ENCODE measurements at places on chromosomes 12 and 14.

DNA sequence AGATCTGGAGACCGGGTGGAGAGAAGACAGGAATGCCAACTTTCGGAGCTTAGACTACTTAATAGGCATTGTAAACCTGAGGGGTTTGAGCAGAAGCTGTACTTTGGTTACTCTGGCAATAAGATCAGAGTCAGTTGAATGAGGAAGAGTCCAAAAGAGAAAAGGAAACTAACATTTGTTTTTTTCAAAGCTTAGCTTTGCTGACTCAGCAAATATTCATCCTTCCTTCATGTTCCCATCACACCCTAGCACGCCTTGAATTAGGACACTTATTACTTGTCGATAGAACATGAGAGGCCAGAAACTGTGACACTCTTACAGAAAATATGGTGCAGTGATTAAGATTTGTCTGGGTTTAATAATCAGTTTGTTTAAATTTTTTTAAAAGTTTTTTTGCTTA is 266.9 kb upstream of the ATP2B1 start:
- DNase-seq, result no peak

GRCh38 chr12:78898416-78898815 is 33.8 kb downstream of the SYT1 start:
- DNase-seq, result peak; percentile 12

- DNase-seq, result no peak
These were observed 170.4 kb downstream of the DAD1 start for GRCh38 chr14:22418631-22419030.

GRCh38 chr12:78398750-78399149 is 465.8 kb upstream of the SYT1 start:
- DNase-seq, result no peak

GRCh38 chr12:53192531-53193021 is 11.9 kb upstream of the CSAD start:
- no peak for DNase-seq

GRCh38 chr12:132014092-132014914 is 64.6 kb downstream of the EP400 start:
- no peak for DNase-seq

DNA sequence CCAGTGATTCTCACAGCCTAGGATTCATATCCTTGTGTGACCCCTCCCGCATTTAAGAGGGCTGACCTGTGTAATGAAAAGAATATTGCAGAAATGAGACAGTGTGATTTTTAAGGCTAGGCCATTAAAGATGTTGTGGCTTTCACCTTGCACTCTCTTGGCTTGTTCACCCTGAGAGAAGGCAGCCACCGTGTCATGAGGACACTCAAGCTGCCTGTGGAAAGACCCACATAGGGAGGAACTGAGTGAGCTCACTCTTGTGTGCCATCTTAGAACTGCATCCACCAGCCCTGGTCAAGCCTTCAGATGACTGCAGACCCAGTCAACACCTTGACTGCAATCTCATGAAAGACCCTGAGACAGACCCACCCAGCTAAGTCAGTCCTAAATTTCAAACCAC is 46.3 kb upstream of the TMPO start:
- no peak for DNase-seq

DNA sequence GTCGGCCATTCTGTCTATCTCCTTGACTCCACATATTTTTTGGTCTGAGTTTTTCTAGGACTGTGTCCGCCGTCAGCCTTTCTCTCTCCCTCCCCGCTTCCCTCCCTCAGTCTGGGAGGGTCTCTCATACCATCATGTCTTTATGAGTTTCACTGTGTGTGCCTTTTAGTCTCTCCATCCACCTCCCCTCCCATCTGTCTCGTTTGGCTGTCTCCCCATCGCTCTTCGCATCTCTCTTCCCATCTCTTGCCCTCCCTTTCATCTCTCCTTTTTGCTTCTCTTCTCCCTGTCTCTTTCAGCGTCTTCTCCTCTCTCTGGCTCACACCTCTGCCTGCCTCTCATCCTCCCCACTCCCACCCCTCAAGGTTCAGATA is 6.9 kb upstream of the CISTR start:
- no peak for DNase-seq

DNA sequence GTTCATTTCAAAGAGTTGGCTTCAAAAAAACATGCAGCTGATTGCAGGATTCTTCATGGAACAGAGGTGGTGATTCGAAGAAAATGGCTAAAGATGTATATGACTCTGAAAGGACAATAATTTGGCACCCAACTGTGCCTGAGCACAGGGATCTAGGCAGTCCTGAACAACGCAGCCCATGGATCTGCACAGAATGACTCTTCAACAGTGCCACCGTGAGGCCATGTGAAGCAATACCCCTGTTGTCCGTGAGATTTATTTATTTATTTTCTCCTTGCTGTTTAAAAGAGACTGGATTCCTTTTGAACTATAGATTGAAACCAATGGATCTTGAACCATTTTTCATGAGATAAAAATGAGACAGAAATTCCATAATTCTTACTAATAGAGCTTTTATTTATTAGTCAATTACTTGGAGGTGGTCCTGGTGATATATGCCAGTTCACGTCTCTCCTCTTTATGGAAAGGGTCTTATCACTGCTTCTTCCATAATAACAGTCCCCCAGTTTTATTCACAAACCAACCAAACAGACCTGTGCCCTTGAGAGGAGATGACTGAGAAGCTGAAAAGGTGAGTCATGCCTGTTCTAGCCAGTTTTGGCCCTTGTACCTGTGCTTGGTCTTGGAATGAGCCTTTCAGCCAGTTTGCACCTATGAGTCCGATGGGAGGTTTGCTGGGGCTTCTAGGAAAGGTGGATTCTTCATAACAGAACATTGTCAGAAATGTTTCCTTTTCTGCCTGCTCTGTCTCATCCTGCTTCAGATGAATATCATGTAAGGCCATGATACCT is 1598.3 kb downstream of the AACS start:
- no peak for DNase-seq

GRCh38 chr14:101088395-101088667 is 184.8 kb upstream of the RTL1 start:
- DNase-seq, result no peak

GRCh38 chr12:123062681-123063486 is 82.4 kb downstream of the ARL6IP4 start:
- DNase-seq, result no peak

DNA sequence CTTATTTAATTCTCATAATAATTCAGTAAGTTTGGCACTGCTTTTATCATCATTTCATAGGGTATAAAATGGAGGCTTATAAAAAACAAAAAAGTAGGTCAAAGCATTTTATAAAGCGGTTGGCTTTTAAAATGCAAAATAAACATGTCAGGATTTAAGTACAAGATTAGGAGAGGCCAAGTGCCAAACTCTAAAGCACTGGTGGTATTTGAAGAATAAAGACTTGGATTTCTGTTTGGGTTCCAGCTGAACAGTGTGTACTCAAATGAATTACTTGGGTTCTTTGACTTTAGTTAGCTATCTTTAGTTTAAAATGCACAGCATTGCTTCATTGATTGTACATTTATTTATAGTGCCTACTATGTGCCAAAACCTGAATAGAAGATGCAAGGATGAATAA is 966.6 kb upstream of the SEL1L start:
- no peak for DNase-seq

DNA sequence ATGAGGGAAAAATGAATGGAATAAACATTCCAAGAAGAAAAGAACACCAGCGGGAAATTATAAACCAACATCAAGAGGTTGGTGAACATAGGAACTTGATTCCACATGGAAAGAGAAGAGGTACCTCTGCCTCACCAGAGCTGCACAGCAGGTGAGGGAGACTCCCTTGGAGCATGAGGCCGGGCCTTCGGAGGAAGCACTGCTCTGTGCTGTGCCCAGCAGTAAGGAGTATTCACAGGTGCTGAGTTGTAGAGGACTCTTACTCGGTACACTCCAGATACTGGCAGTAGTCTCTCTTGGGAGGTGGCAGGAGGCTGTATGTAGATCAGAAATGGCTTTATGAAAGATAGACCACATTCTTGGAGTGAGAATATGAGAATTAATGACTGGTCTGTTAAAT is 76.0 kb downstream of the NPAS3 start:
- DNase-seq, result no peak

GRCh38 chr14:76696361-76696760 is 64.9 kb upstream of the VASH1 start:
- no peak for DNase-seq

DNA sequence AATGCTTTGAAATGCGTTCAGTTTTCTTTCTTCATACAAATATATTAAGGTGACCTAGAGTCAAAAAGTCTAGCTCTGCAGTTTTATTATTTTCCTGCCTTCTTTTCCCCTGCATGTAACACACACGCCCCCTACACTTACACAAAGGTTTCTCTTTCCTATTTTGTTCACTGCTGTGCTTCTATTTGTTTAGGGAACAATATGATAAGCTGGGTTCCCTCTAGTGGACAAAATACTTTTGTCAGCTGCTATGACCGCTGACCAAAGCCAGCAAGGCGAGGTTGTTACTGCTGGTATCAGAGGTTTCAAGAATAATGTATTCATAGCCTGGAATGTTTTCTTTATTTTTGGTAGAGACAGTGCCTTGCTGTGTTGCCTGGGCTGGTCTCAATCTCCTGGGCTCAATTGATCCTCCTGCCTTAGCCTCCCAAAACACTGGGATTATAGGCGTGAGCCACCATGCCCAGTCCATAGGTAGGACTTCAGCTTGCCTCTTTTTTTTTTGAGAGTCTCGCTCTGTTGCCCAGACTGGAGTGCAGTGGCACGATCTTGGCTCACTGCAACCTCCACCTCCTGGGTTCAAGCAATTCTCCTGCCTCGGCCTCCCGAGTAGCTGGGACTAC is 33.4 kb downstream of the FNTB start:
- DNase-seq, result peak; percentile 58

DNA sequence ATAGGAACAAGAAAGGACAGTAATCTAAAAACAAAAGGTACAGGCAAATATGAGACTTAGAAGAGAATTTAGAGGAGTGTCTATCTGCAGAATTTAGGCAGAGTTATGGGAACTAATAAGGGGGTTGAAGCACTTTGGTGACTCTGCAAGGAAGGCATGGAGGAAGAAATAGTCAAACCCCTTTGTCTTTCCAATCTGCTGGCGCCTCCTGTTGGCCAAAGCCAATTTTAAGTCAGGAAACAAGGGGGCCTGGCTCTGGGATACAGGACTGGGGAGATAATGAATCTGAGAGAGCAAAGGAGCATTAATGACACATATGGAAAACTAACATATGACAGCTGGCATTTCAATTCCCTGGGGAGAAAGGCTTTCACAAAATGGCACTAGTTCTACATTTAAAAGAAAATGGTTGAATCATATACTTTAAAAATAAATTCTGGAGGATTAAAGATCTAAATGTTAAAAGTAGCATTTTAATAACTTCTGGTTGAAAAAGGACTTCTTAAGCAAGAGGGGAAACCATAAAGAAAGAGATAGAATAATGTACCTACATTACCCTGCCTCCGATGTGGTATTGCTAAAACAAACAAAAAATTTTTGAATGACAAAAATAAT is 48.5 kb upstream of the CSRP2 start:
- DNase-seq, result peak; percentile 22

DNA sequence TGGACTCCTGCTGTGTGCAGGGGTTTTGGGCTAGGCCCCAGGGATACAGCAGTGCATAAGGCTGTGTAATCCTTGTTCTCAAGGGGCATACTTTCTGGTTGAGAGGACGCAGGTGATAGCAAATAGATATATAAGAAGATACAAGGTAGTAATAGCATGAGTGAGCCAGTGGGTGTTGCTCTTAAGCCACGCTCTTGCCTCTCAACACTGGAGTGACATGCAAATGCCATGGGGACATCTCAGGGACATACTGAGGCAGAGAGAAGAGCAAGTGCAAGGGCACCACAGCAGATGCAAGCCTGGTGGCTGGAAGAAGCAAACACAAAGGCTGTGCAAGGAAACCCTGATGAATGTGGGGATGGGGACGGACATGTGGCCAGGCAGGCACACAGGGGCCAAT is 223.3 kb downstream of the CHST11 start:
- no peak for DNase-seq

GRCh38 chr12:49359671-49360070 is 7.6 kb upstream of the SPATS2 start:
- DNase-seq, result no peak

DNA sequence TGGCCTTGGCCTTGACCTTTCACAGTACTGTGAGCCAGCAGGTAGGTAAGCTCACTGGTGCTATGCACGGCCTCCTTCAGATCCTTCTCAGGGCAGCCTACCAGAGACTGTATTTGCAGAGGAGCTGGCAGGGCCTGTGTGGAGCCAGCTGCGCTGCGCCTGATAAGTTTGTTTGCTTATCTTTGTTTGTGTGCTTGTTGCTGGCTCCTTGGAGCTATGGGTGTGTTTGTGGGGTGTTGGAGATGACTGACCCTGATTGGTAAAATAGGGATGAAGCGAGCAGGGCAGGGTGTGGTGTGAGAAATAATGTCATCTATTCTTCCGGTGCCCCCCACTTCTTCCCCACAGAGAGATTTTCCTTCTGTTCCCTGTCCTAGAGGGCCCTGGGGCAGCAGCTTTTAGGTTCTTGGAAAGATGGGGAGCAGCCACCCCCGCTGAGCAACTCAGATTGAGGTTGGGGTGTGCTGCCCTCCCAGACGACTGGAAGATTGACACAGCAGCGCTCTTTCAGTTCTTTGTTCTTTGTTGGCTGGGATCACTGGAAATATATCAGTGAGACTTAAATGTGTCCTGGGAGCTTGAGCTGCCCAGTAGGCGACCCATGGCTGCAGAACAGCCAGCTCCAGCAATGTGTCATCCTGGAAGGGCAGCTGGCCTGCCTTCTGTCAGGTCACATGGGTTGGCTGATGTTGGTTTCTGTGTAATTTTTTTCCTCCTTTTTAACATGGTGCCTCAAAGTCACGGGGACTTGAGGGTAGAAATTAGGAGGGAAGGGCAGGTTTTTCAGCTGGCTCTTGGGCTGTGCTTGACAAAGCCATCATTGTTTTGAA is 19.6 kb downstream of the MLXIP start:
- no peak for DNase-seq

- DNase-seq, result no peak
These were observed 46.3 kb upstream of the ATP2A2 start for GRCh38 chr12:110234755-110235154.

GRCh38 chr12:28053564-28053963 is 81.0 kb upstream of the PTHLH start:
- DNase-seq, result no peak

- DNase-seq, result no peak
These were observed 118.3 kb downstream of the GALC start for GRCh38 chr14:87874676-87875075.

DNA sequence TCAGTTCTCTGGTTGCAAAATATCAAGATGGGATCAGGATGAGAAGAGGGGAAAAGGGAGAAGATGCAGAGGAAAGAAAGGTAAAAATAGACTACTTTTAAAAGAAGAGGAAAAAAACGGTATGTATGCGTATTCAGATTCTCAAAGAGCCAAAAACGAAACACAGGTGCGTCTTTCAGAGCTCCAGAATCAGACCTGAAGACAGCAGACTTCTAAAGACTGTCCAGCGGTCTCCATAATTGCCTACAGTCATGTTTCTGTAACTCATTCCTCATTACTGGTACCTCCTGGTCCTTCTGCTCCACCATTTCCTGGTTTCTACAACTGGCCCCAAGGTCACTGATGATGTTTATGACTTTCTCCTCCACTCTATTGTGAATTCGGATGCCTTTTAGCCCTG is 12.4 kb upstream of the KCNA5 start:
- no peak for DNase-seq

- no peak for DNase-seq
These were observed 1.4 kb downstream of the DUSP6 start for GRCh38 chr12:89350630-89351488.
